ENCODE measurements at places on chromosomes 5 and 9.

DNA sequence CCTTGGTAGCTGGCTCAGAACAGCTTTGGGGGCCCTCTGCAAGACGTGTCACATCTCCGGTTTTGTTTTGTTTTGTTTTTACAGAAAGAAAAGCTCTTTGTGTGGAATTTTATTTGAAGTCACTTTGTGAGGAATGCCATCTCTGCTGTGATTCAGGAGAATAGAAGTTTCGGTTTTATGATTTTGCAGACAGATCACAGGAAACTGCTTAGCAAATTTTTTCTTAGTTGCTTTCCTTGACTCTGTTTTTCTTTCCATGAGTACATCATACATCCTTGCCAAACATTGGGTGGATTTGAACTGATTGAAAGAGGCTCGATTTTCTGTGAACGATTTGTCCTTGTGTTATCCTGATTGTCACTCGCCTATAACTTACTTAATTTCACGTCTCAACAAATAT is 5.1 kb downstream of the SEMA5A start:
- no peak for DNase-seq

DNA sequence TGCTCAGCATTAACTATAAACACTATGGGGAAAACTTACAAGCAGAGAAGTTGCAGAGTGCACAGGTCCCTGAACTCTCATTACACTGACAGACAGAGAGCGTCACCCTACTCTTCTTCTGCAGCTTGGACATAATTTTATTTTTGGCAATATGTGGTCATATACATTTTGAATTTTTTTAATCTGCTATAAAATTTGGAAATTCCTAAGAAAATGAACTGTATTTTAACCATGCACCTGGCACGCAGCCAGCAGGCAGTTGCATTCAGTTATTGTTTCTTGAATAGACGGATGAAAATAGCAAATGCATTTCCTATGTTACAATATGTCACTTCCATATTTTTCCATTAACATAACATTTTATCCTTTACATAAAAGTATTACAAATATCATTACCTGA is 100.2 kb downstream of the SLC25A46 start:
- DNase-seq: no peak

- DNase-seq: no peak
Observed at GRCh38 chr9:120876842-120877240, at the start of gene PHF19. PHF19 (minus strand) TSS chr9:120877188; CDS start chr9:120874741, 2,447 bp downstream.

DNA sequence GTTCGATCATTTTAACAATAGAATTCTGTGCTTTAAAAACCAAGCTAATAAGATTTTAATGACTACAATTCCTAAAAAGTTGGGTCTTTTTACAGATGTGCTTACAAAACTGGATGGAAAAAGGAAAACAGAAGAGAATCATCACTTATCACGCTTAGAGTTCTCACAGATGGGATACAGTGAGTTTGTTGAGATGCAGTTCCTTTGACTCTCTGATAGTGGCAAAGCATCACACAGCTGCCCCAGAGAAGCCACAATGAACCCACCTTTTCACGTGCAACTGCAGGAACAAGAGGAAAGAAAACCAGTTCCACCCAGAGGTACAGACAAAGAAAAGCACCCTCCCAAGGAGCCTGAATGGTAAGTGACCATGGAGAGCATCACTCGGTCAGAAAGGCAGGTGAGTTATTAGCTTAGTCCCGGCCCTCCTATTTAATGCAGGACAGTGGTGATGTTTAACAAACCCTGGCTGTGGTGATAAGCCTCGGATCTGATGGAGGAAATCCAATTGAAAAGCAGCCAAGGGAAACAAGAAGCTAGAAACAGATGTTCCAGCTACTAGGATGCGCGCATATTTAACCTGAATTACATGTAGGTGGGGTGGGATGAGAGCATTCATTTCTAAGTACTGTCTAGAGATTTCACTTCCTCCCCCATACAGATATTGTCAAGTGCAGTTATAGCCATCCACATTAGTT is 167.7 kb downstream of the TARS1 start:
- no peak for DNase-seq

DNA sequence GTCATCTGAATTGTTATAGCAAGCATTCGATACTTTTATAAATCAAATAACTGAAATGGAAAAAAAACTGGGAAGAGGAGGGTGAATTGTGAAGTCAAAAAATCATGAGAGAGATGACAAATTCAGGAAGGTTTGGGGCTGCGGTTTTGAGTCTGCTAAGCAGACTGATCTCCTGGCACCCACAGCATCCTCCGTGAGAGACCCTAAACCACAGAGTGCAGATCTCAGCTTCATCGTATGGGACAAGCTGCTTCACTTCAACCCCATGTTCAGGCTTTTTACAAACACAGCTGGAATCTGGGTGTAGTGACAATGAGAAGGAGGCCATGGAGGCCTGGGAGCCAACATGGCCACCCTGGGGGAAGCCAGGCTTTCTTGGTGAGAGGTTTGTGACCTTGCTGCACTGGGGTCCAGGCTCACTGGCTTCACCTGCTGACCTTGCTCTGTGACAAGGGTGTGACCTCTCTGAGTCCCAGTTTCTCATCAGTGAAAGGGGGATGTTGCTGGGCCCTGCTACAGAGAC is 19.4 kb downstream of the USP20 start:
- no peak for DNase-seq

- no peak for DNase-seq
Observed at GRCh38 chr5:127812570-127812969, 109.4 kb downstream of the CCDC192 start.

DNA sequence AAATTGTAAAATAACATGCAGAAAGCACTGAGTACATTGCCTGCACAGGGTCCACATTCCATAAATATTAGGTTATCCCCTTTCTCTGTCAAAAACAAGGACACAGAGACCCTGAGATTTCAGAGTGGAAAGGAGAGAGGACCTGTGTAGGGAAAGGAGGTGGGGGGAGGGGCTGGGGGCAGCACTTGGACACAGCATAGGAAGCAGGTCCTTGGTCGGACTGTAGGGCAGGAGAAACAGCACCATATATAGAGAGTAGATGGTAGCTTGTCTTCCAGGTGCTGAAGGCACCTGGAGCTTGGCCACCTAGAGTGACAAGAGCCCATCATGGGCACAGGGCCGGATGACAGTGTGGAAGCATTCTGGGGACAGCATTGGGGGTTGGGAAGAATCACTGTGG is 2.4 kb downstream of the TPM2 start:
- no peak for DNase-seq

DNA sequence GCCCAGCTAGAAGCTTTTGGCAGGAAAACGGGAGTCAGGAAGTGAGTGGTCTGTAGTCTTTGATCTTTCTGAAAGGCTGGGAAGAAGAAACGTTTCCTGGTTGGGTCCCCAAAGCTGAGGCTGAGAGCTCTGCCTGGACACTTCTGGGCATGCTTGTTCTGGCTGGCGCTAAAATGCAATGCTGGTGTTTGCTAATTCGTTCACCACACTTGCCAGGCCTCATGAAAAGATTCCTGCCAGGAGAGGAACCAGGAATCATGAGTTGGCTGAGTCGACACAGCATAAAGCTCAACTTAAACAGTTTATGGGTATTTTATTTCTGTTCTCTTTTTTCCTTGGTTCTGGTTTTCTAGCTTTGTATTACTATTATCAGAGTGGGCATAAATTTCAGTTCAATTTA is 10.7 kb upstream of the PTGR1 start:
- DNase-seq: no peak

DNA sequence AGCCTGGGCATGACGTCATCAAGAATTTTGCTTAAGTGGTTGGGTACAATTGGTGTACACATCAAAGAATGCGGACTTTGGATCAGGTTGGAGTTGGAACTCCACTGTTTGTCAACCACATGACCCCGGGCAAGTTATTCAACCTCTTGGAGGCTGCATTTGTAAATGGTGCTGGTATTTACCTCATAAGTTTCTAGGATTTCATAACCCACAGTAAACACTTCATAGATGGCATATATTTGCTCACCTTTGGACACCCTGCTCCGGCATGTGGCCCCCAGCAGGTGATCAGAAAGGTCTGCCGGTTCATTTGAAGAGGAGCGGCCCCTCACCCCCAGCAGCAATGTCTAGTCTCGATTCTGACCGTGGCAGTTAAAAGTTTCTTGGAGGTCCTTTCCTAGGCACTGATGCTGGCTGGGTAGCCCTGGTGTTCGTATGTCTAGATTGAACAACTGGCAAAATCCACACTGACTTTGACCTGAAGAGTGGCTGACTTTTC is 60.6 kb downstream of the IL6ST start:
- DNase-seq: no peak

- DNase-seq: no peak
Observed at GRCh38 chr5:30890377-30890776, 303.1 kb upstream of the CDH6 start.

GRCh38 chr5:178137991-178138390 is 7.2 kb downstream of the RMND5B start:
- no peak for DNase-seq

GRCh38 chr9:126692041-126692758 is 78.5 kb downstream of the LMX1B start:
- DNase-seq: no peak

- no peak for DNase-seq
Observed at GRCh38 chr5:77768978-77769377, 7.2 kb downstream of the TBCA start.

DNA sequence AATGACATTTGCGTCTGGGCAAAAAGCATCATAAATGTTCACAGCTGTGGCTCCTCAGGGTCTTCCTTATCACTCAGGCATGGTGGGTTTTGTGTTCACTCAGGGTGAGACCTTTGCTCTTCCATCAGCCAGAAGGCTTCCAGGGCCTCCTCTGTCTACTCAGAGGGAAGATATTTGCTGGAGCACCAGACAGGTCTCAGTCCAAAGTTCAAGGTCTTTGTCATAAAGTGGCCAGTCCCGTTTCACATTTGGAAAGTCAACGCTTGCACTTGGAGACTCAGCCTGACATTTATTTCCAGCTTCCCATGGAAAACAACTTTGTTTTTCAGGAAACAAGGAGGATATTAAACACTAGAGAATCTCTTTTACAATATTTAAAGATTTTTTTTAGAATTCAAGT is 12.2 kb upstream of the CARTPT start:
- DNase-seq: no peak

GRCh38 chr5:52853650-52854049 is 65.9 kb downstream of the ITGA1 start:
- DNase-seq: no peak

GRCh38 chr5:123868267-123868666 is 356.3 kb downstream of the CSNK1G3 start:
- DNase-seq: no peak

DNA sequence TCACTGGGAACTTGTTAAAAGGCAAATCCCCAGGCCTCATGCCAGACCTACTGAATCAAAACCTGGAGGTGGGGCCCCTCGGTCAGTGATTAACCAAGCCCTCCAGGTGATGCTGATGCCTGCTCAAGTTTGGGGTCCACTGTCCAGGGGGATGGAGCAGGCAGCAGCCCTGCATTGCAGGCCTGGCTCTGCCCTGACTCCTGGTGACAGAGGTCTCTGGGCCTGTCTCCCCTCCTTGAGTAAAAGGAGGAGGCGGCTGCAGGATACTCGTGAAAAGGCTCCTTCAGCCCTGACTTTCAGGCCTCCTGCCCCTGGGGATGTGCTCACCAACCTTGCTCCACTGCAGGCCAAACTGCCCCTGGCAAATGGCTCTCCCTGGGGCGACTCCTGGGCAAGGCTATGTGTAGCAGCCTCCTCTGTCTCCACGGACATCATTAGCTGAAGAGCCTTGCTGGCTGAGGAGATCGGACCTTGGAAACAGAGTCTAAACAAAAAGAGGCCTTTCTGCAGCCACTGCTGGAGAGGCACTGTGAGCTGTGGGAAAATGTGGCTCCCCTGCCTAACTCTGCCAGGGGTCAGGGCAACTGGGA is 134.8 kb upstream of the ALDH1B1 start:
- DNase-seq: no peak

DNA sequence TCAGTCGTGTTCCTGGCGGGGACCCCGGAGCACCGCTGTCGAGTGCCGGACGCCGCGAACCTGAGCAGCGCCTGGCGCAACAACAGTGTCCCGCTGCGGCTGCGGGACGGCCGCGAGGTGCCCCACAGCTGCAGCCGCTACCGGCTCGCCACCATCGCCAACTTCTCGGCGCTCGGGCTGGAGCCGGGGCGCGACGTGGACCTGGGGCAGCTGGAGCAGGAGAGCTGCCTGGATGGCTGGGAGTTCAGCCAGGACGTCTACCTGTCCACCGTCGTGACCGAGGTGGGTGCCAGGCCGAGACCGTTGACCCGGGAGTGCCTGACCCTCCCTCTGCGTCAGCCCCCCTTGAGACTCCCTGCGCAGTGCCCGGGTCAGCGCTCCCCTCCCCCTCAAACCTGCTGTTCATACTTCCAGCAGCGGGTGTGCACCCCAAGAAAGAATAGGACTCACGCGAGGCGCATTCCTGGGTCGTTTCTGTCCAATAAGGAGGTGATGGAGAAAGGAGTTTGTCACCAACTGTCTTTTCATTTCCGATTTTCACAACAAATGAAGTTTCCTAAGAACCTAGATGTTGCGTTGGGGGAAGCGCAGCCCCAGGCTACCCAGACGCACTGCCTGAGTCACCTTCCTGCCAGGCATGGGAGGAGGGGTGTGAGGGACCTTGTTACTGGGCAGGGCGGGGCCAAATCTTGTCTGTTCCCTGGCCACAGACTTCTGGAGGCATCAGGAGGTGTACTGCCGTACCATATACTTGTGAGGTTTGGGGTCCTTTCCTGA is 722 bp downstream of the SLC22A4 start:
- peak; percentile 75 for DNase-seq

GRCh38 chr9:89515416-89515815 is 17.5 kb upstream of the SEMA4D start:
- DNase-seq: no peak

DNA sequence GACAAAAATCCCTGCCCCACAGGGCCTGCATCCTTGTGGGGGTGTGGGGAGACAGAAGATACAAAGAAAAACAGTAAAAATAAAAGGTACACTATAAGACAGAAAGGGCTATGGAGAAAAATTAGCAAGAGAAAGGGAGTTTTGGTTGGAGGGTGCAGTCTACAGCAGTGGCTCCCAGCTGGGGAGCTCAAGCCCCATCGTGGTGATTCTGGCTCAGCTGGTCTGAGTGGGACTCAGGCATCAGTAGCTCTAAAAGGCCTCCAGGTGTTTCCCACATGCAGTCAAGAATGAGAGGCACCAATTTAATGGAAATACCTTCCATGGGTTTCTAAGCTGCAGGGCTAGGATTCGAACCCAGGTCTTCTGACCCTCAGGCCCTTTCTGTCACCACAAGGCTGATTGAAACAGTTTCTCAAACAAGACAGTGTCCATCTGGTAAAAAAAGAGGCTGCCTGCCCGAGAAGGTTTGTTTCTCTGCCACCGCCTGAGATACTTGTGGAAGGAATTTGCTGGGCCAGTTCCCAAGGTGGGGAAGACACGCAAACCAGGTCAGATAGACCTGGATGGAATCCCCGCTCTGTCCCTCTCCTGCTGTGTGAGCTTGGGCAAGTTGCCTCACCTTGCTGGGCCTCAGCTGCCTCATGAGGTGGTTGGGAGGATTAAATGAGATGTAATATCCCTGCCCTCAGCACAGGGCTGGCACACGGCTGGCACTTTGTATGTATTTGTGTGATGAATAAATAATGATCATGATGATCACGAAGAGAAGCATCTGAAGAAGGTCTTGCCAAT is 43.1 kb downstream of the COL27A1 start:
- DNase-seq: no peak

DNA sequence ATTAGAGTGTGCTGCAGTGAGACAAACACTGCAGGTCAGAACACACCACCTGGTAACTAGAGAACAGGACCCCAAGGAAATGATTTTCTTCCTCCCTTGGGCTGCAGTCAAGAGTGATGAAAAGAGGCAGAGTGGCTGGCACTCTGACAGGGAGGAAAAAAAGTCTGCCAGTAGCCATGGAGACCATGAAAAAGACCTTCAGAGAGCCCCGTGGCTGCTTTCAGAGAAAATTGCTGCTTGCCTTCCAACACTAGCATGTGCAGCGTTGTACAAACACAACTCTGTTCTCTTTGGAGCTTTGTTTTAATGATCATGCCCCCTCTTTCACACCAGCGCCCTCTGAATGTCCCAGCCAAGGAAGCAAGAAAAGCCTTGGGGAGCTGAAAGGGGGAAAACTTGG is 68.8 kb downstream of the ANKRD55 start:
- no peak for DNase-seq
